ENCODE measurements at places on chromosomes 3 and 15.

- H3K36me3 ChIP-seq, result no peaks in the 10 kb centered on the region
- H3K27ac ChIP-seq, result peak overlapping the region; percentile 32
- no peak overlapping the region for H3K4me3 ChIP-seq
- peaks cover 46% of the 10 kb centered on the region for H3K4me1 ChIP-seq
- no peak for DNase-seq
- H3K27me3 ChIP-seq, result no peaks in the 10 kb centered on the region
Observed at GRCh38 chr15:64017591-64018163, 28.6 kb downstream of the DAPK2 start.

DNA sequence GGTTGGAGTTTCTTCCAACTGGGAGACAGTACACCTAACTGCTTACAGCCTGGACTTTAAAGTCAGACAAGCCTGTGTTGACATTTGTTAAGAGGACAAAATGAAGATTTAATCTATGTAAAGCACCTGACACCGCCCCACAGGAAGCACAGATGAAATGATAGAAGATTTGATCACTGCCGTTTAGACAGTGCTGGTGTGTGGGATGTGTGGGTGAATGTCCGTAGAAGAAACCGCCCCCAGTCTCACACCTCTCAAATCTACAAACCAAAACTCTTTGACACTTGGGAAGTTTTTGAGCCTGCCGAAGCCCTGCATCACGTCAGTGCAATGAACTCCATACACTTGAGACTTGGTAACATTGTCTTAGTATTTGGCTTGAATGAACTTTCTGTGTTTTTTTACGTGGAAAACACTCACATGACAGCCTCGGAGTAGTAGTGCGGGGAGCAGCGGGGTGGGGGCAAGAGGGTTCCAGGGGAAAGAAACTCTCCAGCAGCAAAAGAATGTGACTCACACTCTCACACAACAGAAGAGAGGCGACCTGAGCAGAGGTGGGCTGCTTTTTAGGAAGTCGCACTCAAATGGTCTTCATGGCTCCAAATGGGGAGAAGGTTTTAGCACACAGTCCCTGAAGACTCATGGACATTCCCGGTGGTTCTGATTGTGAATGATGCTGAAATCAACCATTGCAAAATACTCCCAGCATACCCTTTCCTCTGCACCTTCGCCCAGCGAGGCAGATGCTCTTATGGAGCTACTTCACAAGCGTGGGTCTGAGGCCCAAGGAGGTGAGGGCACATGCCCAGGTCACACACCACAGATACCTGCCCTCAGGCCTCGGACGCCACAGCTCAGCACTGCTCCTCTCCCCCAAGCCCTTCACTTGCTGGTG is 79.2 kb downstream of the SRGAP3 start:
- no peak overlapping the region for H3K4me3 ChIP-seq
- no peak for DNase-seq
- H3K4me1 ChIP-seq, result peaks cover 56% of the 10 kb centered on the region
- no peaks in the 10 kb centered on the region for H3K27me3 ChIP-seq

DNA sequence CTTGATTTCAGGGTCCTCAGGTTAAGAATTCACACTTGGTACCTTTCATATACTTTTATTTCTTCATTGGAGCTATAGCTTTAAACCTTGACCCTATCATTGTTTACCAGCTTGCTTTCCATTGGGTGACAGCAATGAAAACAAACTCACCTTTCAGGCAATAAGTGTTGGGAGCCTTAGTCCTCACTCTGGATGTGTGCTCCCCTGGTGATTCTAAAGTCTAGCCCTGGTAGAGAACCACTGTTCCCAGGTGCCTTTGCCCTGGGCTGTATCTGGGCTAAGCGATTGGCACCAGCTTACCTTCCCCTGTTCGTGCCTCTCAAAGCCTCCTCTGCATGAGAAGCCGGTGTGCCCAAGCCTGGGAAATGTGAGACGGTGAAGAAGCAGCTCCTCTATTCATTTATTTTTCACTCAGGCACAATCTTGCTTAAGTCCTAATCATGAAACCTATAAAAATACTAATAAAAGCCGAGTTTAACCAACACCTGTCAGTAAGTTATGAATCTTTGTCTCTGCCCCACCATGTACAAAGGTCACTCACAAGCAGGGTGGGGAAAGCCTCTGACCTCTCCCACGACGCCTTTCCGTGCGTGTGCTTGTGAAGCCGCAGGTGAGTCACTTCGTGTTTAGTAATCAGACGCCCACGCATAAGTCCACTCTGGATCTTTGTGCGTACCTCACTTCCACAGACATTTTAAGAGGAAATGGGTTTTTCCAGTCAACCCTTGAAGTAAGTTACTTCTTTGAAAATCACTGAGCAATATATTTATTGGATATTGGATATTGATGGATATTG is 12.8 kb upstream of the ARRDC4 start:
- H3K27ac ChIP-seq, result no peak overlapping the region
- H3K4me1 ChIP-seq, result no peaks in the 10 kb centered on the region
- DNase-seq, result no peak
- no peaks in the 10 kb centered on the region for H3K27me3 ChIP-seq
- no peak overlapping the region for H3K4me3 ChIP-seq

GRCh38 chr15:68028888-68029207 is 25.3 kb upstream of the PIAS1 start:
- no peaks in the 10 kb centered on the region for H3K36me3 ChIP-seq
- H3K4me1 ChIP-seq, result no peaks in the 10 kb centered on the region
- H3K27ac ChIP-seq, result no peak overlapping the region
- DNase-seq, result no peak
- no peak overlapping the region for H3K4me3 ChIP-seq
- H3K27me3 ChIP-seq, result no peaks in the 10 kb centered on the region

- H3K4me1 ChIP-seq, result no peaks in the 10 kb centered on the region
- no peak overlapping the region for H3K27ac ChIP-seq
- DNase-seq, result no peak
Observed at GRCh38 chr3:134494495-134494894, 8.6 kb downstream of the CEP63 start.

Measured in suprapubic skin (tissue), 4 donors.